ENCODE measurements at places on chromosomes 16 and 17. TPM values are rescaled to one million over a fixed set of nuclear protein-coding genes. Genes with fewer than 3 reads are reported as not detected.

GRCh38 chr17:7403043-7403726, 712 bp downstream of the TMEM256 start:
- DNase-seq: no peak

- DNase-seq: no peak
These were observed 563.9 kb downstream of the TMEM114 start for GRCh38 chr16:8026450-8026849.

DNA sequence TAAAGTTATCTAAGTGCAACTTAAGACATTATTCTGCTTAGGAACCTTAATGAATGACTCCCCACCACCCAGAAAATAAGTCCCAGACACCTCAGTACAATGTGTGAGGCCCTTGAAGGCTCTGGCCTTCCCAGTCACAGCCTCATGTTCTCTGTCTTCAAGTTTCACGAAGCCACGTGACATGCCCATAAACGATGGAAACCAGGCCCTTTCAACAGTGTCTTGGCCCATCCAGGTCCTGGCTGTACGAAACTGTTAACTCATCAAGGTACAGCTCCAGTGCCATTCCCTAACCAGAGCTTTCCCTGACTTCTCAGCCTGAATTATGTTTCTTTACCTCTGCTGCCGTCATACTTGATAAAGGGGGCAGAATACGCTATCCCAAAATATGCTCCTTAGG, 69.0 kb downstream of the ARHGAP17 start:
- DNase-seq: no peak

DNA sequence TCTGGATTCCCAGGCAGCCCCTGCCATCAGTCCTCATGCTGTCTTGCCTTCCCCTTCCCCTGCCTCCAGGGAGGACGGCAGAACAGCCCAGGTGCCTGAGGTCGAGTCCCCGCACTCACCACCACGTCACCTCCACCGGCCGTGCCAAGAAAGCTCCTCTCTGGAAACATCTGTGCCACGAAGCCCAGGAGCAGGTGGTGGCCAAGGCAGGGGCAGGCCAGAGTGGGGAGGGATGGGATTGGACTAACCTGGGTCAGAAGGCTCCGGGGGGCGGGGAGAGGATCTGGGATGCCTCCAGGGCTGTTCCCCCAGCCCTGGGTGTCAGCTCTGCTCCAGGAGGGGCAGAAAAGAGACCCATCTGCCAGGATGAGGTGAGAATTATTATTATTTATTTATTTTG, 7.4 kb upstream of the DPEP1 start:
- no peak for DNase-seq

Gene CES4A
- total RNA-seq: 2.8 TPM

DNA sequence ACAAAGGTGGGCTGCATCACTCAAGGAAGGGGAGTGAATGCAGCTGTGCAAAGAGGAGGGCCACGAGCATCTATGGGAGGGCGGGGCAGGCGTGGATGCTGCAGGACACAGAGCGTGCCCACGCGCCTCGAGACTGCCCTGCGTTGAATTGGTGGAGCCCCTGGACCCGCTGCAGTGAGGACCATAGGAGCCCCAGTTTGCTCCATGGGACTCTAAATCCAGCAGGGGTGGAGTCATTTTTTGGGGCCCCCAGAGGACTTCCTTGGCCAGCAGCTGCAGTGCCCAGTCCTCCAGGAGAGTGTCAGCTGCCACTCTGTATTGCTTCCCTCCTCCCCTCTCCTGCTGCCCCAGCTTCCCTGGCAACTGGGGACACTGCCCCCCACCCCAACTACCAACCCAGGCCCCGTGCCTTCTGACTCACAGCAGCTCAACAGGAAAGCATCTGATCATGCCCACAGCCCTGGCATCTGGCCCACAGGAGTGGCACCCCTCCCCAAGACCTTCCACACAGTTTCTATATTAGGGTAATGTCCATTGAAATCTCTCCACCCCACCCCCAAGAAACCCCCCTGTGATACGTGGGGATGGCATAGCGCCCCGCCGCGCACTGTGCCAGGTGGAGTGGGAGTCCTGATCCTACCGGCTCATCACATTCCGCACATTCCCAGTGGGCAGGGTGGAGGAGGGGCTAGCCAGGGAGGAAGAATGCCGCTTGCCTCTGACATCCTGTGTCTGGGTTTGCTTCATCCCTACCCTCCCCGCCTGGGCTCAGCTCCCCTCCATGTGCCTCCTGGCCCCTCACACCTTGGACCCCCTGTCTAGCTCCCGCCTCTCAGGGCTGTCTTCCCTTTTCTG, 27.8 kb upstream of the ITGA3 start:
- peak; percentile 81 for DNase-seq

DNA sequence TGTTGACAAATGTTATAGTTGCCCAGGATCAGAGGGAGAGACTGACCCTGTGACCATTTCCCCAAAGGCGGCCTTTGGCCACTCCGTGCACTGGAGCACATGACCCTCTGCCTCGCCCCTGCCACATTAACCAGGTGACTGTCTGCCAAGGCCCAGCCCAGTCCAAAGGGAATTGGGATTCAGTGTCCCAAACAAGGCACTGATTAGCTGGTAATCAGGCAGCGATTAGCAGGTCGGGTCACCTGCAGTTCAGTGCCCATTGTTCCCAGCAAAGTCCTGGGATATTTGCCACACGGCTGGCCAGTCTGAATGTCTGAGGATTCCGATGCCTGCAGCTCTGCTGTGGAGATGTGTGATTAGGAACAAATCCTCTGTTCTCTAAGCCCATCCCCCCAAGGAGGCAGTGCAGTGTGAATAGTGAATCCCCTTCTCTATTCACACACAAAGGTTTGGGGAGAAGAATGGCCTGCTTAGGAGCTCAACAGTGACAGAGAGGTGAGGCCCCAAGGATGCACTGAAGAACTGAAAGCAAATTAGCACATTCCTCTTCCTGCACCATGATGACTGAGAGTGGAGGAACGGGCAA, 123.1 kb upstream of the MAF start:
- no peak for DNase-seq

GRCh38 chr16:72247821-72248253, 75.9 kb upstream of the PMFBP1 start:
- DNase-seq: no peak

DNA sequence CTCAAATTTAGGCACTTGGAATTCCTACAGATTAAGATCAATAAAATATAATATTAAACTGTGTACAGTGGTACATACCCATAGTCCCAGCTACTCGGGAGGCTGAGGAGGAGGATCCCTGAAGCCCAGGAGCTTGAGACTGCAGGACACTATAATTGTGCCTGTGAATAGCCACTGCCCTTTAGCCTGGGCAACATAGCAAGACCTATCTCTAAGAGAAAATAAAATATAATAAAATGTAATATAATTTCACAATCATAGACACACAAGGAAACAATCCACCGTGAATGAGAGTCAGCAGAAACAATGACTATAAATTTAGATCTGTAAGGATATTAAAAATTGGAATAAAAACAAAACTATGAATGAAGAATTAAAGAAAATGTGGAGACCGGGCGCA, 10.0 kb upstream of the TNK1 start:
- no peak for DNase-seq

- DNase-seq: no peak
These were observed 10.9 kb downstream of the HSPB9 start for GRCh38 chr17:42133461-42134041.

DNA sequence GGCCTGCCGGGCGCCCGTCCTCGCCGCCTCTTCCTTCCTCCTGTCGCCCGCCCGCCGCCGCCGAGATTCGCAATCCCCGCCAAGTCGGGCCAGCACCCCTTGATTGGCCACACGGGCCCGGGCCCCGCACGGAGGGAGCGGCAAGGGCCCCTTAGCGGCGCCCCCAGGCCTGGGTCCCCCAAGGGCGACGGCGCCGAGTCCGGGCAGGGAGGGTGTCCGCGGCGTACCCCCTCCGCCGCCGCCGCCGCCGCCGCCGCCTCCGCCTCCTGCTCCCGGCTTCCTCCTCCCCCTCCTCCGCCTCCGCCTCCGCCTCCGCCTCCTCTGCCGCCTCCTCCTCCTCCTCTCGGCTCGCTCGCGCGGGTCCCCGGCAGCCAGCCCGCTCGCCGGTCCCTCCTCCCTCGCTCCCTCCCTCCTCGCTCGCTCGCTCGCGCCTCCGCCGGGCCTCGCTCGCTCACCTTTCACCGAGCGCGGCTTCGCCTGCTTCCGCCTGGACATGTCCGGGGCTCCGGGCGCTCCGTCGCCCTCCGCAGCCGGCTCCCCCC, 561 bp downstream of the ZNF423 start:
- DNase-seq: peak; percentile 95

DNA sequence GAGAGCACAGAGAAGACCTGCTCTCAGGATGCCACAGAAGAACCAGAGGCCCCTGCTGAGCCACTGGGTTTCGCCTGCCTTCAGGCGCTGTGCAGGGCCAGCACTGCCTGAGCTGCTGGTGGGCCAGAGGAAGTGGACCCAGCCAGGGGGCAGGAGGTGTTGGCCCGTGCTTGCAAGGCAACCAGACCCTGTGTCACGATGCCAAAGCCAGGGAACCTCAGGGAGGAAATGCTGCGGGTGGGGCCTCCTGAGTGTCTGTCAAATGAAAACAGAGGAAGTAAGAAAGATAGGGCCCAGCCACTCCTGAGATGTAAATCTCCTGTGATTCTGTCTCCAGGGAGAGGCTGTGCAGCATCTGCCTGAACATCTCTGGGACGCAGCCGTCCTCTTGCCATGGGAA, 58.1 kb upstream of the ADORA2B start:
- no peak for DNase-seq

DNA sequence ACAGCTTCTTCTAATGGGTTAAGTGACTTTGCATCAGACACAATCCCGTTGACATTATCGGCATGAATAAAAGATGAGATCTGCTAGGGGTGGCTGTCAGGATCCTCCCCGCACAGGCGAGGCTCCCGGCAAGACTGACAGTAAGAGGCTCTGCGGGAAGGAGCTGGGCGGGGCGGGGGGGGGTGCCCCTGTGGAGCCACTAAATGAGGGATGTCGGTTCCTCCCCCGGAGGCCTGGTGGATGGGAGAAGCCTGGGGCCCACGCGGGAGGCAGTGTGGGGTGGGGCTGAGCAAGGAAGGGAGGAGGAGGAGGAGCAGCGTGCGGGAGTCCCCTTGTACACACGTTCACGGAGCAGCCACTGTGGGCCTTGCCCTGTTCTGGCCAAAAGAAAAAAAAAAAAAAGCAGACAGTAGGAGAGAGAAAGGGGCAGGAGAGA, 190.9 kb upstream of the GSE1 start:
- DNase-seq: peak; percentile 75

GRCh38 chr16:87145181-87146176, 171.7 kb downstream of the C16orf95 start:
- peak; percentile 80 for DNase-seq

GRCh38 chr17:48113201-48113676, 5.7 kb downstream of the SNX11 start:
- no peak for DNase-seq

Gene SNAI3
- 0.43 TPM for total RNA-seq

Gene KRTAP9-2
- total RNA-seq: not detected

- no peak for DNase-seq
These were observed 190.3 kb upstream of the MAF start for GRCh38 chr16:79790854-79791253.

Gene GP2
- 4.9 TPM for total RNA-seq

Gene UNC45B
- total RNA-seq: not detected

GRCh38 chr16:70659953-70660671, 13.8 kb downstream of the IL34 start:
- peak; percentile 64 for DNase-seq

Gene CENPT
- total RNA-seq: 38.7 TPM

DNA sequence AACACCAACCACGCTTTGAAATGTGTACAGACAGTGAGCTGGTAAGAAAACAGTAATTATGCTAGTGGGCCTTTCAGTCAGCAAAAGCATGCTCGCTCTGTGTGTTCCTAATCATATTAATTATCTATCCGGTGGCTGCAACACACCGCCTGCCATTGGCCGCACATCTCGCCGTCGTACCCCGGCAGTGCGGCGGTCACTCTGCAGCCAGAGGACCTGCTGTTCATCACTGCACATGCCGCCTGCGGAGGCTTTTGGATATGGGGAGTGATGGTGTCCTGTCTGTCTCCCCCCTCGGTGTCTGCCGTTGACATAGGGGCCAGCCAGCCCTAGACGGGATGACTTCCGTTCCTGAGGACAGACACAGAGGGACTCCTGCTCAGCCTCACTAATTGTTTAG, 68.5 kb downstream of the RPA1 start:
- peak; percentile 51 for DNase-seq

GRCh38 chr16:57866529-57866918, 64.2 kb upstream of the KIFC3 start:
- no peak for DNase-seq

- DNase-seq: no peak
These were observed 70.8 kb downstream of the KANSL1 start for GRCh38 chr17:46122486-46122871.

DNA sequence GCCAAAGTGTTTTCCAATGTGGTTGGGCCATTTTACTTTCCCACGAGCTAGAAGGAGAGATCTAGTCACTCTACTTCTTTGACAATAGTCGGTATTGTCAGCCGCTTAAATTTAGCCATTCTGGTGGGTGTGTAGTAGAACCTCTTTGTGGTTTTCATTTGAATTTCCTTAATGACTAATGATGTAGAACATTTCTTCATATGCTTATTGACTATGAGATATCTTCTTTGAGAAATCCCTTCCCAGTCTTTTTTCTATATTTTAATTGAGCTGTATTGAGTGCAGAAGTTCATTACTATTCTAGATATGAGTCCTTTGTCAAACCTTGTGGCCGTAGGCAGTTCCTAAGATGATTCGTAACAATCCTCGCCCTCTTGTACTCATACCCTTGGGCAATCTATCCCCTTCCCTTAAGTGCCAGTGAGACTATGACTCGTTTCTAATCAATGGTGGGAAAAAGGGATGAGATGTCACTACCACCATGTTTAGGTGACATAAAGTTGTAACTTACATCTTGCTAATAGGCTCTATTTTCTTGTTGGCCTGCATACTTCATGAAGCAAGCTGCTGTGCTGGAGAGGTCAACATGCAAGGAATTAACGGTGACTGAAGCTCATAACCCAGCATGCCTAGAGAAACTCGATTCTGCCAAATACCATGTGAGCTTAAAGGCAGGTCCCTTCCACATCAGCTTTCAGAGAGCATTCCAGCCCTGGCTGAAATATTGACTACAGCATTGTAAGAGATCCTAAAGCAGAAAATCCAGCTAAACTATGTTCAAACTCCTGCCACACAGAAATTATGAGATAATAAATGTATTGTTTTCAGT, 817.9 kb upstream of the SOX9 start:
- no peak for DNase-seq

- no peak for DNase-seq
These were observed 17.2 kb downstream of the CD300LB start for GRCh38 chr17:74513987-74514631.
